Uterus (tissue), 4 donors: ENCODE measurements at places on chromosomes 12 and 14. TPM values are rescaled to one million over a fixed set of nuclear protein-coding genes. Genes with fewer than 3 reads are reported as not detected.

- no peak overlapping the region for H3K4me3 ChIP-seq
- no peak for DNase-seq
- no peak overlapping the region for H3K27ac ChIP-seq
- H3K36me3 ChIP-seq = no peaks in the 10 kb centered on the region
Measured at GRCh38 chr12:88451205-88451604, 129.1 kb downstream of the KITLG start.

The POTEM gene
- not detected for total RNA-seq

The AKAP6 gene
- 4.1 TPM for total RNA-seq

GRCh38 chr12:22477894-22478287 lies 66.5 kb downstream of the C2CD5 start:
- H3K4me1 ChIP-seq = no peaks in the 10 kb centered on the region
- no peak overlapping the region for H3K4me3 ChIP-seq
- no peak for DNase-seq
- H3K27me3 ChIP-seq = no peaks in the 10 kb centered on the region

- no peaks in the 10 kb centered on the region for H3K36me3 ChIP-seq
- no peak overlapping the region for H3K27ac ChIP-seq
- H3K27me3 ChIP-seq = no peaks in the 10 kb centered on the region
- no peak for DNase-seq
- no peaks in the 10 kb centered on the region for H3K4me1 ChIP-seq
- no peak overlapping the region for H3K4me3 ChIP-seq
Measured at GRCh38 chr12:45077251-45077650, 26.4 kb upstream of the DBX2 start.

The C14orf180 gene
- 2.1 TPM for total RNA-seq

The DHRS2 gene
- total RNA-seq = 0.37 TPM

GRCh38 chr14:72278316-72278715 lies 346.1 kb downstream of the RGS6 start:
- no peak overlapping the region for H3K27ac ChIP-seq
- DNase-seq = no peak
- no peaks in the 10 kb centered on the region for H3K4me1 ChIP-seq
- H3K4me3 ChIP-seq = no peak overlapping the region

The RILPL1 gene
- 2.9 TPM for total RNA-seq

The PSMC6 gene
- 91.5 TPM for total RNA-seq

The NRDE2 gene
- total RNA-seq = 26.6 TPM

DNA sequence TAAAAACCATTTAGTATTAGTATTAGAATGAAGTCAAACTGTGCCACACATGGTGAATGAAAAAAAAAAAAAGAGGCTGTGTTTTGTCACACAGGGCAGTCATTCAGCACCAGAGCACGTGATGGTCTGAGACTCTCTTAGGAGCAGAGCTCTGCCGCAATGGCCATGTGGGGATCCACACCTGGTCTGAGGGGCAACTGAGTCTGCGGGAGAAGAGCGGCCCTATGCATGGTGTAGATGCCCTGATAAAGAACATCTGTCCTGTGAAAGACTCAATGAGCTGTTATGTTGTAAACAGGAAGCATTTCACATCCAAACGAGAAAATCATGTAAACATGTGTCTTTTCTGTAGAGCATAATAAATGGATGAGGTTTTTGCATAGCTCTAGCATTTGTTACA lies 12.2 kb upstream of the BDKRB1 start:
- no peak overlapping the region for H3K27ac ChIP-seq
- H3K27me3 ChIP-seq = no peaks in the 10 kb centered on the region
- H3K4me3 ChIP-seq = no peak overlapping the region
- no peaks in the 10 kb centered on the region for H3K4me1 ChIP-seq
- H3K36me3 ChIP-seq = no peaks in the 10 kb centered on the region

DNA sequence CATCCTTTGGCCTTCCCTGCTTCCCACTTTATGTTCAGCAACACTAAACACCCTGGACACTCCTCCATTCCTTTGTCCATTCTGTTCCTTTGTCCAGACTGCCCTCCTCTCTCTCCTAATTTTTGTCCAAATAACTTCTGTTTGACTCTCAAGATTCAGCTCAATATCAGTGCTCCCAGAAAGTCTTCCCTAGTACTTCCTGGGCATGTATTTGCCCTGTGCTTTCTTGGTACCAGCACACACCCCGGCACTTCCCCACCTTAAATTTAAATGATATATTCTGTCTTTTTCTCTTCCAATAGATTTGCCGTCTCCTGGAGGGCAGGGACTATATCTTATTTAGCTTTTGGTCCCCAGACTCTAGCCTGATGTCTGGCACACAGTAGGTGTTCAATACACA lies 6.5 kb upstream of the APOLD1 start:
- no peaks in the 10 kb centered on the region for H3K36me3 ChIP-seq
- no peaks in the 10 kb centered on the region for H3K4me1 ChIP-seq
- no peak overlapping the region for H3K4me3 ChIP-seq
- no peak overlapping the region for H3K27ac ChIP-seq
- no peak for DNase-seq
- no peaks in the 10 kb centered on the region for H3K27me3 ChIP-seq

DNA sequence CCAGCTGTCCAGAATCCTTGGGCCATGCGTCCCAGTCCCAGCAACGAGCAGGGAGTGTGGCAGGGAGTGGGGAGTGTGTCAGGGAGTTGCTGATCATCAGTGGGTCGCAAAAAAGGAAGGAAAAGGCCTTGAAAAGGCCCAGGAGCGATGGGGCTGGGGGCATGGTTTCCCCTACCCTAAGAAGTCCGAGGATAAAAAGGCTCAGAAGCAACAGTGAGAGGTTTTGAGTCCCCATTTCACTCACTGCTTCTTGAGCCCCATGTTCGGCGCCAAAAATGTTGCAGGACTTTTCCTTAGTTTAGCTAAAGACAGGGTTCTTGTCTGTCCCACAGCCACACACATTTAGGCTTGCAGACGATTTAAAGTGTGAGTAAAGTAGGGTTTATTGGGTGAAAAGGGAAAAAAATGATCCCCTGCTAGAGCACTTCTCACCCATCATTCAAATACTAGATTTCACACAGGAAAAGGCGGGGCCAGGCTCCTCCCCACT lies 189.5 kb downstream of the KCNC2 start:
- no peaks in the 10 kb centered on the region for H3K36me3 ChIP-seq
- no peaks in the 10 kb centered on the region for H3K27me3 ChIP-seq
- no peak overlapping the region for H3K4me3 ChIP-seq

DNA sequence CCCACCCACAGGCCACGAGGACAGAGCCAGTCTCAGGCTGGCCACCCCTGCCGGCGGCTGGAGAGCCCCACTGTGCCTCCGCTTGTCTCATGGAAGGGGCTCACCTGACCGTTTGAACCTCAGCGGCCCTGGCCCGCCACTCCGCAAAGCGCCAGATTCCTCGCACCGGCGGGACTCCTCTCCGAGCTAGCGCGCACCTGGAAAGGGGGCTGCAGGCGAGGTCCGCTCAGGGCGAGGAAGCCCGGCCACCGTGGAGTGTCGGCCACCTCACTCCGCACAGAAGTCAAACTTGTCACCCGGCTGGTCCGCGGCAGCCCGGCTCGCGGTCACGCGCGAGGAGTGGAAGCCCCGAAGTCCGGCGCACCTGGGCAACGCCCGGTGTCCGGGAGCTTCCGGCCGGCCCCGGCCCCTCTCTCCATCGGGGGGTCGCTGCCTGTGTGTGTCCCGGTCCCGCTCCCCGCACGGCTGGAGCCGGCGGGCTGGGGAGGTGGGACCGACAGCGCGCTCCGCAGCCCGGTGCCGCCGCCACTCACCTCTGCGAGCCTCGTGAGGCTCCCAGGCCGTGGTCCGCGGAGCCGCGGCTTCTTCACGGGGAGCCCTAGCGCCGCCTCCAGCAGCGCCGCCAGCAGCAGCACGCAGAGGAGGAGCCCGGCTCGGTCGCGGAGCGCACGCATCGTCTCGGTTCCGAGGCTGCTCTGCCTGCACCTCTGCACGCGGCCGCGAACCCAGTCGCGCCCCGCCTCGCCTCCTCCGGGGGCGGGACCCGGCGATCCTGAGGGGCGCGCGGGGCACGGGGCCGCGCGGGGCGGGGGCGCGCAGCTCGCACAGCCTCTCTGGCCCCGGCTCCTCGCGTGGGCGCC lies at the start of gene ISM2:
Gene ISM2, minus strand, starts transcription at position 697 of the 860 bp plus-strand sequence. Its CDS starts 23 bp downstream, at position 674.
- no peaks in the 10 kb centered on the region for H3K27me3 ChIP-seq
- H3K36me3 ChIP-seq = no peaks in the 10 kb centered on the region
- no peak within 1 kb of the TSS for H3K27ac ChIP-seq
- H3K4me3 ChIP-seq = peak within 1 kb of the TSS; percentile 19
- no peaks in the 10 kb centered on the region for H3K4me1 ChIP-seq
- DNase-seq = peak; percentile 27

The TAS2R31 gene
- 30.8 TPM for total RNA-seq

The FBLN5 gene
- 80.4 TPM for total RNA-seq

GRCh38 chr14:61761557-61761956 lies 663 bp upstream of the SNAPC1 start:
- H3K27ac ChIP-seq = peak overlapping the region; percentile 86
- no peak for DNase-seq
- no peaks in the 10 kb centered on the region for H3K27me3 ChIP-seq
- H3K4me1 ChIP-seq = no peaks in the 10 kb centered on the region
- H3K4me3 ChIP-seq = peak overlapping the region; percentile 75

DNA sequence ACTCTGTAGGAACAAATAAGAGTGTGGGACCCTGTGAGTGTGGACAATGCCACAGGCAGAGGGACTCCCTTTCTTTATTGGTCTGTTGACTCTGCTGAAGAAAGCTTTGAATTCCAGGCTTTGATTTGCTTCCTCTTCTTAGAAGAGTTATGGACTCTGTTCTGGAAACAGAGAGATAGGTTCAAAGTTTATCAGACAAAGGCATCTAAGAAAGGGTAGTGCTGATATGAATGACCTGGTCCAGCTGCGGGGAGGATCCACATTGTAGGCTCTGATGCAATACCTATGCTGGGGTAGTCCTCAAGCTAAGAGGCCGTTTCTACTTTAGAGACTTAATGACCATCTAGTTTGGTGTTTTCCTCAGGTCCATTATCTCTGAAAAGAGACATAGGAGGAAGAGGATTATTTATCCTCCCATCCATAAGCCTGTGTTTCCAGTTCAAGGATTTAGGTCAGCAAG lies 10.7 kb upstream of the IKZF4 start:
- no peaks in the 10 kb centered on the region for H3K27me3 ChIP-seq
- no peak for DNase-seq
- no peaks in the 10 kb centered on the region for H3K4me1 ChIP-seq

DNA sequence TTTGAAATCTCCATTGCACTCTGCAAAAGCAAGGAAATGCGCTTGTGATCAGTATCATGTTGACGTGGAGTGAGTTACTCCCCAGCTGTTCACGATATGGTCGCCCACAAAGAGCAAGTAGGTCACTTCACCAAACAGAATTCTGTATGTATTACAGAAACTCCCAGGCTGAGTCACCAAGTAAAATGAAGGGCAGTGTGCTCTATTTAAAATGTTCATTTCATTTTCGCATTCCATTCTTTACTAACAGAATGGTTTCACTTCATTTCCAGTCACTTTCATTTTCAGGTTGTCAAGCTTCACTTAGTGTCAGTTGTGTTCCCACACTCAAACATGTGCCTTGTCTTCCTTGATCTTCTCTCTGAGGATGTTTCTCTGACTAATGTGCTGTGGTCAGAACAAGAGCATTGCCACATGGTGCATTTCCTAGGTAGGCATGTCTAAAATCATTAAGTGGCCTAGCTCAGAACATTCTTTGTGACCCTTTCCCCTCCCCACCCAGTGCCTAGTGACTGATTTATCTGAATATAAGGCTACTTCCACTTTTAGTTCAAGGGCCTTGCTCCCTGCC lies 391.2 kb downstream of the RAD51B start:
- H3K4me1 ChIP-seq = peaks cover 15% of the 10 kb centered on the region
- DNase-seq = no peak
- no peak overlapping the region for H3K4me3 ChIP-seq

The RASAL1 gene
- total RNA-seq = 6.8 TPM

The E2F7 gene
- total RNA-seq = not detected

The PZP gene
- total RNA-seq = not detected

DNA sequence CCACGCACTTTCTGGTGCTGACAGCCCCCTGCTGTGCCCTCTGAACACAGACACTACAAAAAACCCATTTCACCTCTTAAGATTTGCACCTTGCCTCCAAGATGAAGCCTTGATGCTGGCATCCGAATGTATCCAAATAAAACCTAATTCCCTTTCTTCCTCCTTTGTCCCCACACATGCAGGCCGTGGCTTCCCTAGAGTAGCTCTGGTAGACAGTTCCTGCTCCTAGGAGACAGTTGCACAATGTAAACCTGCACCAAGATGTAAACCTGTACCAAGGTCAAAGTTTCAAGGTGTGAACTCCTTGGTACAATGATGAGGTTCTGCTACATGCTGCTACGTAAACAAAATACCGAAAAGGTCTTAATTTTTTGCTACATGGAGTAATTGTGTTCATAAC lies 625 bp upstream of the ABHD12B start:
- H3K27ac ChIP-seq = no peak overlapping the region
- no peaks in the 10 kb centered on the region for H3K27me3 ChIP-seq
- DNase-seq = no peak
- no peak overlapping the region for H3K4me3 ChIP-seq

GRCh38 chr12:93080452-93080851 lies 151.4 kb upstream of the EEA1 start:
- no peaks in the 10 kb centered on the region for H3K4me1 ChIP-seq
- H3K4me3 ChIP-seq = no peak overlapping the region
- H3K27me3 ChIP-seq = no peaks in the 10 kb centered on the region
- no peak overlapping the region for H3K27ac ChIP-seq
- H3K36me3 ChIP-seq = no peaks in the 10 kb centered on the region
- DNase-seq = no peak

DNA sequence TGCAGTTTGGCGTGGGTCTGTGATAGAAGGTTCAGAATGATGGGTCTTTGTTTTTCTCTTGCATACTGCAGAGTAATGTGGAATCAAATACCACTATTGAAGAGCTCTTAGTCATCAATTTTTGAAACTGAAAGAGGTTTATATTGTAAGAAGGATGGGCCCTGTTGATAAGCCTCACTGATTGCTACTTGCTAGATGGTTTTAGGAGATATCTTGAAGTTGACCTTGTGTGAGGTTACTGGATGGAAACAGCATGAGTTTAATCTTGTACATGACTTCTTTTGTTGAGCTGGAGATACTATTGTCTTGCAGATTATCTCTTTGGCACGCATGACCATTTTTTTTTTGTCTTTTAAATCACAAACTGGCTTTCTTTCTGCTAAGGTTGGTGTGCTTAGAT lies 13.8 kb downstream of the BICD1 start:
- H3K4me1 ChIP-seq = no peaks in the 10 kb centered on the region
- no peak overlapping the region for H3K27ac ChIP-seq
- no peak for DNase-seq
- H3K4me3 ChIP-seq = no peak overlapping the region

GRCh38 chr14:54105406-54105805 lies 148.8 kb upstream of the BMP4 start:
- no peaks in the 10 kb centered on the region for H3K4me1 ChIP-seq
- no peaks in the 10 kb centered on the region for H3K36me3 ChIP-seq
- H3K27ac ChIP-seq = no peak overlapping the region
- H3K4me3 ChIP-seq = no peak overlapping the region
- DNase-seq = no peak

GRCh38 chr12:100564090-100564489 lies 9.4 kb upstream of the GAS2L3 start:
- DNase-seq = no peak
- H3K27me3 ChIP-seq = no peaks in the 10 kb centered on the region
- no peak overlapping the region for H3K4me3 ChIP-seq
- H3K36me3 ChIP-seq = no peaks in the 10 kb centered on the region
- H3K4me1 ChIP-seq = no peaks in the 10 kb centered on the region

- no peak for DNase-seq
- H3K36me3 ChIP-seq = no peaks in the 10 kb centered on the region
- H3K4me1 ChIP-seq = no peaks in the 10 kb centered on the region
- no peak overlapping the region for H3K4me3 ChIP-seq
Measured at GRCh38 chr12:50309950-50310349, 26.6 kb upstream of the LIMA1 start.

- no peaks in the 10 kb centered on the region for H3K36me3 ChIP-seq
- H3K4me1 ChIP-seq = peaks cover 8% of the 10 kb centered on the region
- H3K27me3 ChIP-seq = no peaks in the 10 kb centered on the region
- H3K27ac ChIP-seq = peak overlapping the region; percentile 99
- no peak for DNase-seq
Measured at GRCh38 chr14:70908935-70909641, 1.8 kb downstream of the PCNX1 start.

The SOS2 gene
- 21.8 TPM for total RNA-seq
